NB4 (cell line): ENCODE measurements at places on chromosomes 3 and 15.

- no peak for DNase-seq
Observed at GRCh38 chr3:55549177-55549576, 62.1 kb upstream of the WNT5A start.

DNA sequence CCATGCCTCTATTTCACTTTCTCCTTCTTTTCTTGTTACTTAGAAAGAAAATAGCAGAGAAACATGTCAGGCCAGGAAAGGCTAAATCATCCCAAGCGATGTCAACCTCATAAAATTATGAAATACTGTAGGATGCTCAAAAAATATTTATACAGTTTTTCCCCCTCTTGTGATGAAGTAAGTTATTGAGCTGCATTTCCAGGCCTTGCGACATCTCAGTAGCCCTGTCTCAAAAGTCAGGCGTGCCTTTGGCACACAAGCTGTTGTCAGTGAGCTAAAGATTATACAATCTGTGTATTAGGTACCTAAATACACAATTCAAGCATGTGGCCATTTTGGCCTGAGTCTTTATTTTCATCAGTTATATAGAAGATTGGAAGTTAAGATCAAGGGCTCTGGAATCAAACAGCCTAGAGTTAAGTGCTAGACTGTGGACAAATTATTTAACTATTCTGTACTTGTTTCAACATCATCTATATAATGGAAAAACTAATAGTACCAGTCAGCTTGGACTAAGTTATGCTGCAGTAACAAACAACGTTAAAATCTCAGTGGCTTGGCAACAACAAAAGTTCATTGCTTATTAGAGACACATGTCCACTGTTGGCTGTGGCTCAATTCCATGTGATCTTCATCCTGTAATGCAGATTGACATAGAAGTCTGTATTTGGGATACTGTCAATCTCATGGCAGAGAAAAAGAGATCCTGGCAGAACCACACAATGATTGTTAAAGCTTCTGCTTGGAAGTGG lies 406.4 kb upstream of the PROK2 start:
- no peak for DNase-seq

DNA sequence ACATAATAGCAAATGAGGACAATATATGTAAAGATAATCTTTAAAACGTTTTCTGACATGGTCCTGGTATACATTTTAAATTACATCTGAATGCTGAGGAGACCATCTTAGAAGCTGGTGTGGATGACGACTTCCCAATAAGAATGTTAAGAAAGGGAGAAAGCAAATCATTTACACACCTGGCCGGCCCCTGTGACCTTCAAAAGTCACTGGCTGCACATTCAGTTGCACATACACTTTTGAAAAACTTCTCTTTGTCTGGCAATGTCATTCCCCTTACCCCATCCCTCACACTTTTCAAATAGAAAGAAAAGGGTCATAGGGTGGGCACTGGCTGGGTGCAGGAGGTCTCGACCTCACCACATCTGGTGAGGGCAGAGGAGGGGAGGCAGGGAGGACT lies 391.0 kb downstream of the MECOM start:
- no peak for DNase-seq

GRCh38 chr15:37133602-37134001 lies 33.3 kb upstream of the MEIS2 start:
- peak; percentile 15 for DNase-seq

DNA sequence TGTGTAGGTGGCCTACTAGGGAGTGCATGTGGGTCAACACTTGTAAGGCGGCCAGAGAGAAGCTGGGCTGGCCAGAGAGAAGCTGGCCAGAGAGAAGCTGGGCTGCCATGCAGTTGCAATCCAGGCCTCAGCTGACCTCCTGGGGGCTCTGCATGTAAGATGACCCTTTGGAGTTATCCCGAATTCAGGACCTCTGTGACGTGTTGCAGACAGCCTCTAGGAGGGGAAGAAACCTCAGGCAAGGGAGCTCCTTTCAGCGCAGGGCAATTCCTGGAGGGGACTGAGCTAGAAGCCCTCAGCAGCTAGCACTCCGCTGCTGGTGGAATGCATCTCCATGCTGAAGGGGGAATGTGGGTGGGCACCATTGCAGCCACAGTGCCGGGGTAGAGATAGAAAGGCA lies 15.8 kb upstream of the KBTBD12 start:
- no peak for DNase-seq

GRCh38 chr3:6994081-6994668 lies 133.3 kb downstream of the GRM7 start:
- DNase-seq, result peak; percentile 9

DNA sequence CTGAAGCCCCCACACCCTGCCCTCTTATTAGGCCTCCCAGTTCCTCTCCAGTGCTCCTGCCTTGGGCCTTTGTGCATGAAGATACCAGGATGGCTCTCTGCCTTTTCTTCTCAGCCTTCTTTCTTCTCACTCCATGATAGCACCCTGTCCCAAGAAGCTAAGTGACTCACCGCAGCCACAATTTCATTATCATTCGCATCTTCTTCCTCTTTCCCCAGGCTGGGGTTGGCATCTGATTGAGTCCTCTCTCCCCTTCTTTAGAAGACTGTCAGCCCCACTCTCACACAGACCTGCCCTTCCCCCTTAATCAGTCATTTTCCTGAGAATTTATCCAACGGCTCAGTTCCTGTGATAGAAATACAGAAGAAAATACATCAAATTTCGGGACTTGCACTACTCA lies 102.0 kb downstream of the STAC start:
- no peak for DNase-seq

DNA sequence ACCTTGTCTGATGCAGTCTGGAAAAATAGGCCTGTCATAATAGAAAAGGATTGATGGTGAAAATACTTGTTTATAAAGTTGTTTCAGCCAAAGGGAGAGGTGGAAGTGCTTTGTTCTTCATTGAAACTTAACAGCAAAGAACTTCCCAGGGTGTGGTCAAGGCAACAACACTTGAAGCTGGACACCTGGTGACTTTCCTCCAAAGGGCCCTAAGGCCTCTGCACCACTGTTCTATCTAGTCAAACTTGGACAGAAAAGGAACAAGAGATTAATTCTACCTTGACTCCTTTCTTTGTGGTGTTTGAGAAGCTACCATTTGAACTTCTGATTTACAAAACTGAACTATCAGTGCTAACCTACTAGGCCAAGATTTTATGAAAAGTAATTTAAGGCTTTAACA lies 102.0 kb downstream of the CMSS1 start:
- no peak for DNase-seq

DNA sequence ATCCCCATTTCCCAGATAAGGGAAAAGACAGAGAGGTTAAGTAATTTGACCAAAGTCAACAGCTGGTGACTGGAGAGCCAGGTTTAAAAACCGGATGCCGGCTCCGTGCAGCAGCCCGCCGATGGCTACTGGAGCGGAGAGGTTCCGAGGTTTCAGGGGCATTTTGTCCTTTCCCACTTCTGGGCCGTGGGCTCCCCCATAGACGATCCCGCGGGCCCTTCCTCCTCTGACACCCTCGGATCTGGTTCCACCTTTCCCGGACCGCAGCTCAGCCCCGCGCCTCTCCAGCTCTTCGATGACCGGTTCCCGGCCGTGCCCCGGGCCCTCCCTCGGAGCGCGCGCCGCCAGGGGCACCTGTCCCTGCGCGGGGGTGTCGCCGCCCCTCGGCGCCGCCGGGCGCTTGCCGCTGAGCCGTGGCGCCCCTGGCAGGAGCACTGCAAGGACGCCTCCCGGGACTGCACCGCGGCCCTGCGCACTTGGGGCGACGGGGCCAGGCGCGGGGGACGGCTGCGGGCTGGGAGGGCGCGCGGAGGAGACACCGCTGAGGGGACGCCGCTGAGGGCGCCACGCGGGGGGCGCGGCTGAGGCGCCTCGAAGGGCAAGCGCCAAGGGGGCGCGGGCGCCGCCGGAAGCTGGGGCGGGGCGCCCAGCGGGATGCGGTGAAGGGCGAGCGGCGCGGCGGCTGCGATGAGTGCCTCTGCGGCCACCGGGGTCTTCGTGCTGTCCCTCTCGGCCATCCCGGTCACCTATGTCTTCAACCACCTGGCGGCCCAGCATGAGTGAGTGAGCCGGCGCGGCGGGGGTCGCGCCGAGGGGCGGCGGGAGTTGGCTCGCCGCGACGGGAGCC lies at the start of gene TM6SF1:
Gene TM6SF1, plus strand, starts transcription at position 652 of the 847 bp plus-strand sequence. Its CDS starts 36 bp downstream, at position 688.
- peak; percentile 61 for DNase-seq

DNA sequence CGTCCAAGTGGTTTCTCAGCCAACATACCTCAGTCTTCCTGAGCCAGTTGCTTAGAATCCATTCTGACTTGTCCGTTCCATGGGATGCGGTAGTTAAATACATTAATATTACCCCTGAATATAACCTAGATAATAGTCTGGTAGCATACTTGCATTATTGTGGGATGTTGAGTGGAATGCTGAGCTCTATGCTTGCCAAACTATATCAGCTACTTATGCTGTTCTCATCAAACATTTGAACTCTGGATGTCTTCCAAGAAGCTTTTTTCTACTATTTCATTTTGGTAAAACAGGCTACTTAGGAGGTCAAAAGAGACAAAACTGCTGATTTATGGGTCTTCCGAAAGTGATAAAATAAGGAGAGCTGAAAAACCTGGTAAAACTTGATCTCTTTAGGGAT lies 429.5 kb downstream of the NAALADL2 start:
- DNase-seq, result no peak

DNA sequence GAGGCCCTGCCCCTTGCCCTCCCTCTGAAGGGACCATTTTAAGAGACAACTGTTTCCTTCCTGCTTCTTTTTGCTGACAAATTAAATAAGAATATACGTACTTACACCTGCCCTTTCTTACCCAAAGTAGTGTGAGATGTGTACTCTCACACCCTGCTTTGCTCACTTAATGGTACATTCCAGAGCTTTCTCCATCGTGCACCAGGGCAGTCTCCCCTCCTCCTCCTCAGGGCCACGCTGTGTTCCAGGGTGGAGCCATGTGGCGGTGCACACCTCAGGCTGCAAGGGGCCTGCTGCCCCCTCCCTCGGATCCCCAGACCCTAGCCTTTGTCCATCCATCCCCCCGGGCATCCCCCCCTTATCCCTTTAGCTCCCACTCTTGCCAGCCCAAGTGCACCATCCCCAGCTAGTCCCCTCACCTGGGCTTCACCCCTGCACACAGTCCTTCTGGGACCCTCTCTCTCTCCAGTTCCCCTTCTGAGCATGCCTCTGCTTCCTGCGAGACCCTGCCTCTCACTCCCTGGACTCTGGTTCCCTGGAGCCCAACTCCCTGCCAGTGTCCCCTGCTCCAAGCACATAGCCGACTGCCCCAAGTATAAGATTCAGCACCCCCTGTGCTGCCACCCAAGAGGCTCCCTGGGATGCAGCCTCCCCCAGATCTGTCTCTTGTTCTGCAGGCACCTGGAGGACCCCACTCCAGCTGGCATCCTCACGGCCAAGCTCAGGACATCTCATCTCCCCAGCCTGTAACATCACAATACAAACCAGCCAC lies 89.5 kb upstream of the IQSEC1 start:
- DNase-seq, result no peak

DNA sequence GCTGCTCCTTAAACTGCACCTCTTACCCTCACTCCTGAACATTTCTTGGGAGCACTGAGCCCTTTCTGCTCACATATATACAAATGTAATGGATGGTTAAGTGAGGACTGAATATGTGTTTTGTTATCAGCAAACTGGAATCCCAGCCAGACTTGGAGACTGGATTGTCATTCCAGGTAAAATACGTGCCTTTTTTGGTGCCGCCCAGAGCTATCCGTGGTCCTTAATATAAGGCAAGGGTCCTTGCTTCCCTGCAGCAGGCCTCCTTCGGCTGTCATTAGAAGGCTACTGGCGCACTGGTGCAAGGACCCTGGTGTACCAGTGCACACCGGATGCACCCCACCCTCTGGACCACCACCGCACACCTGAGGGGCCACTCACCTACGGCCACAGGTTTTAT lies 1.1 kb upstream of the GABRB3 start:
- DNase-seq, result no peak

DNA sequence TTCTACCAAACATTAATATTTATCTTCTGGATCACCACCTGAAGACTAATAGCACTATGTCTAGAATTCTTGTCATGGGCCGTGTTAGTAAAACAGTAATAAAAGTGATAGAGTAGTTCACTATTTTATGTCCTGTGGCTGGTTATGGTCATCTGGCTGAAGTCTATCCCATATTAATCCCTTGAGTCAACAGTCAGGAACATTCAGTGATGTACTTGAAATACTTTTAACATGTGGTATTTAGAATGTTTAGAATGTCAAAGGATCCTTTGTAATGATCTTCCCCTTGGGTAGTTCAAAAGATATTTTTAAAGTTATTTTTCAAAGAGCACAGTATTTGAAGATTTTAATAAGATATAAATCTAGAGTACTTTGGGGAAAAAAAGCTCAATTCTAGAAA lies 117.0 kb downstream of the MBNL1 start:
- no peak for DNase-seq

- DNase-seq, result no peak
Observed at GRCh38 chr3:100682056-100682853, 27.0 kb upstream of the TFG start.

DNA sequence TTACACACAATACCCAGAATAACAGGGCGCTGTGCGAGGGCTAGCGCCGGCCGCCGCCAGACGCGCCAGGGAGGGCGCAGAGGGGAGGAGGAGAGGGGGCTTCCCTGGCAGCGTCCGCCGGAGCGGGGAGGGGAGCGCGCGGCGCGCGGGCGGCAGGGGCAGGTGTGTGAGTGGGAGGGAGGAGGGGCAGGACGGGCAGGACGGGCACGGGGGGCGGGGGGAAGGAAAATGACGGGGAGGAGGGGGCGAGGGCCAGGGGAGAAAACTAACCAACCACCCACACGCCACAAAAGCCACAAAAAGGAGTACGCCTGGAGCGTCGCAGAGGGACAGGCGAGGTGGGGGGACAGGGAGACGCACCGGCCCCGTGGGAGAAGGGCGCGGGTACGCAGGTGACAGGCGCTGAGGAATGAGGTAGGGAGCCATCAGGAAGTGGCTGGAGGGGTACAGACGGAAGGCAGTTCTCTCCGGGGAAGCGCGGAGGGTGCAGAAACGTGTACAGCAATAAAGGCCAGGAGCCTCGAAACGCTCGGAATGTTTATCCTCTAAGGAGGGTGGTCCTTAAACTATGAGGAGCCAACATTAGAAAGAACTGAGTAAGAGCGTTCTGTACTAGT lies 610 bp upstream of the SATB1 start:
- DNase-seq, result peak; percentile 70

DNA sequence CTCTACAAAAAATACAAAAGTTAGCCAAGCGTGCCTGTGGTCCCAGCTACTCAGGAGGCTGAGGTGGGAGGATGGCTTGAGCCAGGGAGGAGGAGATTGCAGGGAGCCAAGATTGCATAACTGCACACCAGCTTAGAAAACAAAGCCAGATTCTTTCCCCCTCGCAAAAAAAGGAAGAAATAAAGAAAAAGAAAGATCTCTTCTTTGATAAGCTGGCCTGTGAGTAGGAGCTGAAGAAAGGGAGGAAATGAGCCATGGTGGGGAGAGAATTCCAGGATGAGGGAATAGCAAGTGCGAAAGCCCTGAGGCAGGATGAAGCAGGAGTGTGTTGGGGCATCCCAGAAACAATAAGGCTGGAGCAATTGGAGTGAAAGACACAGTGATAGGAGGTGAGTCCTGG lies 24.5 kb upstream of the TOP2B start:
- DNase-seq, result peak; percentile 60
